ENCODE measurements at places on chromosomes 7 and 10.

- DNase-seq, result no peak
These were observed 47.1 kb downstream of the BEND7 start for GRCh38 chr10:13481690-13482089.

GRCh38 chr10:130128062-130128781 lies 8.0 kb upstream of the GLRX3 start:
- DNase-seq, result no peak

DNA sequence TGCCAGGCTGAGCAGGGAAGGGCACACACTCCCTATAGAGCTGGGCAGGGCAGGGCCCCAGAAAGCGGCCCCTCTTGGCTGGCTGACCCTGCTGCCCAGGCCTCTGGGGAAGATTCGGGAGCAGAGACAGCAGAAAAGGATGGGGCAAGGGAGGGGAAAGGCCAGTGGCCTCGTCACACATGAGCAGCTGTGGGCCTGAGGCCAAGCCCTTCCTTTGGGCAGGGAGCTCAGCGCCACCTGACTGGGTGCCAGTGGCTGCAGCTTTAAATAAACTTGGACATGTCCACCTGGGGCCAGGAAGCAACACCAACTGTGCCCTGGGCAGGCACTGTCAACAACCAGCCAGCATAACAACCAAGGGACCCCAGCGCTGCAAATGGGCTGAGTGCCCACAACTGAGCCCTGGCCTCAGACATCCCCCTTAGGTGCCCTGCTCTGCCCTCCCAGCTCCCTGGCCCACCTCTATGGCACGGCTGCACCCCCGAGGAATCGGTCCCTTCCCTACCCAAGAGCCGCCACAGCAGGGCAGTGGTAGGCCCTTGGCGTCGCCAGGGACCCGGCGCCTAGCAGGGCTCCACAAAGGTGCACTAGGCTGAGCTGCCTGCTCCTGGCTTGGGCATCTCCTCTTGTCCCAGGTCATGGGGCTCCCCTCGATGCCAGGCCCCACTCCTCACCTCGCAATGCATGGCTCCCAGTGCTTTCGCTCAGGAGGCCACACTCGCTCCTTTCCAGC lies 2.6 kb downstream of the CAMK2B start:
- no peak for DNase-seq

DNA sequence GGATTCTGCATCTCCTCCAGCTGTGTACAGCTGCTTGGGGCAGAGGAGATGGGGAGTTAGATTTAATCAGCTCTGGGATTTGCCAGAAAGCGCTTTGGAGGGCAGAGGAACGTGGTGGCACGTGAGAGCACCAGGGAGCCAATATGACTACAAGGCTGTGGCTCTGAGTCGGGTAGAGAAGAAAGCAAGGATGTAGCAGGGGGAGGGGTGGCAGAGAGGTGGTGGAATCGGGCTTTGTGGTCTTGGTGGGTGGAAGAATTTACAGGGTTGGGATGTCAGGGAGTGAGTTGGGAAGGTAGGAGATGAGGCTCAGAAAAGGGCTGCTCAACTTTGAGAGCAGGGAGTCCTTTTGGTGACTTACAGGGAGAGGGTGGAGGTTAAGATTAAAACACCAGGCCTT lies 113.6 kb downstream of the CCNY start:
- no peak for DNase-seq

DNA sequence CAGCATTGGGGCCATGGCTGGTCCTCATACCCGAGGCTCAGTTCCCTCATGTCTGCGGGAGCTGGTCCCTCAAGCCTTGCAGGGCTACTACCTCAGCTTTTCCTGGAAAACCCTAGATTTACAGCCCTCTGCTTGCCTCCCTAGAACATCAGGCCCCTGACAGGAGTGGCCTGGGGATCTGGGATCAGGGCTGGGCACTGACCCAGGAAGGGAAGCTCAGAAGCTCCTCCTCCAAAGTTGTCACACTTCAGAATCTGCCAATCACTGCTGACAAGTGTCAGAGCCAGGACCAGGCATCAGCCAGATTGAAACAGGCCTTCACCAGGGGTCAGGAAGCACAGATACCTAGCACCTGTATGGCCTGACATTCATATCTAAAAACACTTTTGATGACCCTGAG lies 115.2 kb downstream of the GRID1 start:
- no peak for DNase-seq

GRCh38 chr7:66033471-66034385 lies 41.9 kb upstream of the ASL start:
- DNase-seq, result no peak

DNA sequence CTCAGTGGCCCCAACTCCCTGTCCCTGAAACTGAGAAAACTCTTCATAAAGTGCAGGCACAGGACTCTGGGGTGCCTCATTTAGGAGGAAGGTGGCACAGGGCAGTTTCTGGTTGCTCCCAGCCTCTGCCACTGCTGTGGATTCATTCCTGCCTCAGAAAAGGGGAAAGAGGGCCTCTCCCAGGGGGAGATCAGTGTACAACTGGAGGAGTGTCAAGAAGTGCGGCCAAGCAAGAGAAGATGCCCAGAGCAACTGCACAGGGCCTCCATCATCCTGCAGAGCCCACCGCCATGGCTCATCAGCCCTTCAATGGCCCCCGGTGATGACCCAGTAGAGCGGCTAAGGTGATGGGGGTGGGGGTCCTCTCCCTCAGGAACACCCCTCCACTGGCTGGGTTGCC lies 150.3 kb downstream of the PLXNA4 start:
- DNase-seq, result no peak

- no peak for DNase-seq
These were observed 140.0 kb downstream of the RAPGEF5 start for GRCh38 chr7:22216832-22217475.

GRCh38 chr10:119113751-119114732 lies 10.1 kb downstream of the DENND10 start:
- DNase-seq, result no peak

GRCh38 chr7:16447876-16448275 lies 17.7 kb downstream of the SOSTDC1 start:
- no peak for DNase-seq

GRCh38 chr10:27743877-27744801 lies 1.5 kb downstream of the MKX start:
- no peak for DNase-seq

DNA sequence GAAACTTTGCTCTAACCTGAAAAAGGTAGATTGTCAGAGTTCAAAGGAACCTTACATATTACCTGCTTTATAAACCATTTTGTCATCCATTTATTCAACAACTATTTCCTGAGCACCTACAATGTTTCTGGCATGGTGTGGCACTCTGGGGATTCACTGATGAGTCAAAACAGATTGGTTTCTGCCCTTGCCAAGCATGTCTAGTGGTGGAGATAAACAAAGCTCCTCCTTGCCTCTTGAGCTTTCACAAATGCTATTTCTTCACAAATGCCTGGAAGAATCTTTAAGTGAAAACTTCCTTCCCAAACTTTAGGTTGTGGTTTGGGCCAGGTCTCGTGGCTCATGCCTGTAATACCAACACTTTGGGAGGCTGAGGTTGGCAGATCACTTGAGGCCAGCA lies 85.1 kb upstream of the RELN start:
- no peak for DNase-seq
